ENCODE measurements at places on chromosomes 1 and 21.

DNA sequence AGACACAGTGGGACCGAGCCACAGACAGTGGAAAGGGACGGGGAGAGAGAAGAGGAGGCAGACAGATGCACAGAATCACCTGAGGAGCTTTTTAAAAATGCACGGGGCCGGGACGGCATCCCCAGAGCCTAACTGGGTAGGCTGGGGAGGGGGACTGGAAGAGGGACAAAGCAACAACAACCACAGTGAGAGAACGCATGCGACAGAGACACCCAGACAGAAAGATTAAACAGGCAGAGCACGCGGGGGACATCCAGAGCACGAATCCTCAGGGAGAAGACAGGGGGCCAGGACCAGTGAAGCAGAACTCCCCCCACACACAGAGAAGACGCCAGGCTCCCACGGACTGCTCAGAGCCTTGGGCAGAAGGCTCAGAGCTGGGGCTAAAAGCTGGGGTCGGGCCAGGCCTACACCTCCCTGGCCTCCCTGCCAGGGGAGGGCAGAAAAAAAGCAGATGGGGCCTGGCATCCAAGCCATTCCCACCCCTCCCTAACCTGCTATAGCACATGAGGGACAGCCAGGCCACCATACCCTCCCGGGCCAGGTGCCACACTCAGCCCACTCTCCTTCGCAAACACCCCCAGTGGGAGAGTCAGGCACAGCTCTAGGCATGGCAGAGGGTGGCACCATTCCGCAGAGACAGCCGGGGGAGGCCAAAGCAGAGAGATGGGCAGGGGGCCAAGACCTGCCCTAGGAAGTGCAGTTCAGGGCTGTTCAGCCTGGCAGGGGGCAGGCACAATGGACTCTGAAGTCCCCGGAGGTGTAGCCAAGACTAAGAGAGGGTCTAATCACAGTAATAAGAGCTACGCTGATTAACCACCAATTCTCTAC, 29.8 kb upstream of the COL16A1 start:
- no peak for DNase-seq

GRCh38 chr1:103917795-103918194, 168.1 kb downstream of the AMY1C start:
- DNase-seq, result no peak

GRCh38 chr1:203685168-203685567, 58.5 kb downstream of the ATP2B4 start:
- no peak for DNase-seq

DNA sequence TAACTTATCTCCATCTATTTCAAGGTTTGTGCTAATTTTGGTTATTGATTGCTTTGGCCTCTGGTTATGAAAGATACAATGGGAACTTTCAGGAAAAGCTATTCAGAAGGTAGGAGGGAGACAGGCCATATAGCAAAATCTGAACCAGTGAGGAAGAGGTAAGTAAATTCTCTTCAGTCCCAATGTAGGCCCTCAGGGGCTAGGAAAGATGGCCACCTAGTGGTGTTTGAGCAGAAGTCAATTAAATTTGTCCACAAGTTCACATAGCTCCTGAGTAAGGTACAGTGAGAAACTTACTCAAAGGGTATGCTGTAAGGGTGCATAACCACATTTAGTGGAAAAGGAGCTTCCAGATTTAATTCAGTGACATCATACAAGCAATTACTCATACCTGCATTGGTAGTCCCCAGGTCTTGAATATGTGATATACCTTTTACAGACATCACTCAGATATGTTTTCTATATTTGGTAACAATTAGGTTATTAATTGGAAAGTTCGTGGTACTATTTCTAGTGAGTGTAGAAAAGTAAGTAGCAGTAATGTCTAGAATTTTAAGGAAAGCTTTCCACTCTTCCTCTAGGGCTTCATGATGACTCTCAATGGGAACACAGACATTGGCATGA, 21.4 kb upstream of the FMO1 start:
- no peak for DNase-seq

DNA sequence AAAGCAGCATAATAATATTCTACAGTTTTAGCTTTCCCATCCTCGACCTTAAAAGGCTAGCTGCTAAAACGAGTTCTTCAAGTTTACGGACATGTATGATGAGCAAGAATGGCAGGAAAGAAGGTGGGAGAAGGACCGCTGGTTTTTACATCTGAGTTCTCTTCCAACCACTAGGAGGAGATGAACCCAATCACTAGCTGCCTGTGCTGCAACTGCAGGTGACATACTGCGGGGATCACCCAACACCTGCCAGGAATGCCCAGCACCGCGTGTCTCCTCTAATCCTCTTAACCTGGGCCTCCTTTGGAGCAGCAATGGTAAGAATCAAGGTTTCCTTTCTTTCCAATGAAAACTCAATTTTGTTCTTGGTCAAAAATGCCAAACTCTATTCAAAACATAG, 23.5 kb downstream of the TOR3A start:
- no peak for DNase-seq

- no peak for DNase-seq
Observed at GRCh38 chr1:26945728-26946127, 14.5 kb downstream of the KDF1 start.

GRCh38 chr1:41500378-41500777, 15.9 kb upstream of the EDN2 start:
- no peak for DNase-seq

GRCh38 chr1:75431843-75432242, 179.1 kb downstream of the SLC44A5 start:
- no peak for DNase-seq

DNA sequence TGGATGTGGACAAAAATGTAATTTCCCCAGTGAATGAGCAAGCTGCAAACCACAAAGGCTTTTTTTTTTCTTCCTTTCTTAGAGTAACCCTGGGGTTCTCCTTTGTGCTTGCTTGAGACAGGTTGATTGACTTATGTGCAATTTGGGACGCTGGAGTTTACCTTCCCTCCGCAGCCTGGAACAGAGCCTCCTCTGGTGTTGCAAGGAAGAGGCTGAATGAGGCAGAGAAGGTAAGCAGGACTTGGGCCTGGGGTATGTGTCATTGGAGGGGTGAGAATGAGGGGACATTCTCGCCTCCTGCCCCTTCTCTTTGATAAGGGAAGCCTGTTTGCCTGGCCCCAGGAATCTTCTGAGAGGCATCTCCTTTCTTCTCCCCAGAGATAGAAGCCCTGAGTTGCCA, 49.8 kb downstream of the NFASC start:
- DNase-seq, result no peak

DNA sequence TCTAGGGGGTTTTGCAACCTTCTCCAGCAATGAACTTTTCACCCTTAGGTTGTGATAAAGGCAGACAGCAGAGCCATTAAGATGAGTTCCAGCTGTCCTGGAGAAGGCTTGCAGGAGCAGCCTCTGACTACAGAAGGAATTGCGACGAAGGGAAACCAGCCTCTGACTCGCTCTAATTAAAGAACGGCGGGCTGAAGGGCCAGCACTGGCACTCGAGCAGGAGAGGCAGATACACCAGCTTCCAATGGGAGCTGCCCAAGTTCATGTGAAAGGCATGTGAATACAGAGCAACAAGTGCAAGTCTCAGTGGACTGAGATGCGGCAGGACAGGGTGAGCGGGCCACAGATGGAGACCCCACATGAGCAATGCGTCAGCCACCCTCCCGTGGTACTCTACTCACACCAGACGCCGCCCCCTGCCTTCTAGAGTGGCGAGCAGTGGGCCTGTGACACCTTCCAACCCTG, 15.7 kb downstream of the RCC2 start:
- DNase-seq, result no peak

DNA sequence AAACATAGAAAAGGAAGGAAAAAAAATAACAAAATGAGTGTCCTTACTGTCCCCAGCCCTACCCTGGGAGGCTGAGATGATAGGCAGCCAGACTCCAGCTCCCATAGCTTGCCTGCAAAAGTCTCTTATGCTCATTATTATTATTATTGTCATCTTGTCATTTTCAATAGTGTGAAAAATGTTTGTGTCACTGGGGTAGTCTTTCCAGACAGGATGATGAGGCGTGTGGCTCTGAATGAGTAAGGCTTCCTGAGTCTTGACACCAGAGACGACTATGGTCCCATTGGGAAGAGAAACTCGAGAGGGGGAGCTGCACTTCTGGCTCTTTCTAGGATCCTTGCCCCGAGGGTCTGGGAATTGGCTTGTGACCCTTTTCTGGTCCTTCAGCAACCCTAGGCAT, 1.1 kb upstream of the CYB561D1 start:
- DNase-seq, result no peak

DNA sequence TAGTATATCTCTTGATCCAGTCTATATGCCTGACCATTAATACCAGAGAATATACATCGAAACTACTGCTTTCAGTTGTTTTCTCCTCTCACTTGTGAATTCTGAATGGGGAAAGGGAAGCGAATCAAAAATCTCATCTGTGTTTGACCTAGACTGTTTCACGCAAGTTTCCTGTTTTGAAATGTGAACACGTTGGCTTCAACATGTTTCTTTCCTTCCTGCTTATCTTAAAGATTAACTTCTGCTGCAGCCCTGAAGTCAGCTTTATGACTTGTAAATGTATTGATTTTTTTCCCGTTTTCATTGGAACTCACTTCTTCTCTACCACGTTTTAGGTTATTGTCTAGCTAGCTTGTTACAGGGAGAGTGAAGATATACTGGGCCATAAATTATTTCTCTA, 49.9 kb downstream of the SNX27 start:
- DNase-seq, result no peak

GRCh38 chr1:86472767-86473166, 4.0 kb downstream of the CLCA1 start:
- no peak for DNase-seq

DNA sequence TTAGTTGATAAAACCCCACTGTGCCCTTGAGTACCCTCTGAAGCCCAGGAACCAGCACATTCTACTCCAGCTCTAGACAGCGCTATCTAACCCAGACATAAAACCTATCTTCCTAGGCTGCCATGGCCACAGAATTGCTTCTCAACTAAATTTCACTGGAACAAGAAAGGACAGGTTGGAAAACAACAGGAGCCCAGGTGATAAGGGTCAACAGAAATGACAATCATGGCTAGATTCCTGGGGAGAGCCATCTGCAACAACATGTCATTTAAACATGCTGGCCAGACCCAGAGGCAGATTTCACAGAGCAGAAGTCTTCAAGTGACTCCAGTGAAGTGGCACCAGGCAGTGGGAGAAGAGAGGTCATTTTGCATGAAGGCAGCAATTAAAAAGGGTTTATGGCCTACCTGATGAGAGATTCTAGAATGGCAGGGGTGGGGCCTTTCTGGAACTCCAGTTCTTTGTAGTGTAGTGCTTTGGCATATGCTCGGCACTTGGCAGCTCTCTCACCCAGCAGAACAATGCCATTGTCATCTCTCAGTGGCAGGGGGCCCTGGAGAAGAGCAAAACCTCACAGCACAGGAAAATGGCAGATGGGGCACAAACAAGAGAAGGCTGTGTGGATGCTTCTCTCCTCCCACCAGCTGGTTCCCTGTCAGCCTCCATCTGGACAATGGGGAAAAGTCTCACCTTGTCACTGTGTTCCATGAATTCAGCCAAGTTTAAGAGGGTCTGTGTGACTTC, 9.9 kb downstream of the ANGPTL7 start:
- no peak for DNase-seq

DNA sequence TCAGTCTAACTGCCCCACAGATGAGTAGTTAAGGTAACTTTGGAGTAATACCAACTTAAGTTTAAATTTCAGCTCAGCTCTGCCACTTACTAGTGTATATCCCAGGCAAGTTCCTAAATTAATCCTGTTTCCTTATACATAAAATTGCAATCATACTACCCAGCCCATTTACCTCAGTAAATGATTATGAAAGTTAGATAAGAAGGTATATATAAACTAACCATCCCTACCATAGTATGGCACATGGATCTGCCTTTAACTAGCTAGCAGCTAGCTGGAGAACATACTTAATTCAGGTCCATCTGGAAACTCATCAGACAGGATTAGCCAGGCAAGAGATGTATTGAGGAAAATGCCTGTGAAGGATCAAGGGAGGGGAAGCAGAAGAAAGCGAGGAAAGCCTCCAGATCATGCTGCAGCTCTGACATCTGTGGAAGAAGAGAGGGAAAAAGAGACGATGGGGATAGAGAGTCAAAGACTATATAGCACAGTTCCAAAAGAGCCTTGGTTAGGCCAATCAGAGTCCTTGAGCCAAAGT, 8.0 kb upstream of the JAK1 start:
- DNase-seq, result no peak

DNA sequence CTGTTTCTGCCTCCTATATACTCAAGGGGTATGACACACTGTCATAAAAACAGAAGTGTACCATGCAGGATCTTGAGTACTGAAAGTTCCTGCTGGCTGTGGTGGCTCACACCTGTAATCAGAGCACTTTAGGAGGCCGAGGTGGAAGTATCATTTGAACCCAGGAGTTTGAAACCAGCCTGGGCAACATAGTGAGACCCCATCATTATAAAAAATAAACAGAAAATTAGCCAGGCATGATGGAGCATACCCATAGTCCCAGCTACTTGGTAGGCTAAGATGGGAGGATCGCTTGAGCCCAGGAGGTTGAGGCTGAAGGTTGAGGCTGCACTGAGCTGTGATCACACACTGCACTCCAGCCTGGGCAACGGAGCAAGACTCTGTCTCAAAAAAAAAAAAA, 20.1 kb downstream of the ERI3 start:
- no peak for DNase-seq

DNA sequence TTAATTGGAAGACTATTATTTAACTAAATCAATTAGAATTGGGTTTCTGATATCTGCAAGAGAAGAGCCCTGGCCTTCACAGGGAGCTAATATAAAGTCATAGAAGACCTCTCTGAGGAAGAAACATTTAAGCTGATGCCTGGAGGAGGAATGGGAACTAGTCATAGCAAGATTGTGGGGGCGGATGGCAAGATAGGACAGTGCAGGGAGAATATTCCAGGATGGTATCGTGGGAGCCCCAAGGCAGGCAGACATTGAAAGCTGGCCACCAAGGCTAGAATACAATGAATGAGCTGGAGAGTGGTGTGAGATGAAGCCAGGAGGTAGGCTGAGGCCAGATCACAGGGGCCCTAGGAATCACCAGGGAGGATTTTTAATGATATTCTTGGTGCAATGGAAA, 20.8 kb upstream of the MYSM1 start:
- DNase-seq, result no peak

GRCh38 chr1:180724055-180724454, 92.2 kb downstream of the XPR1 start:
- no peak for DNase-seq

- no peak for DNase-seq
Observed at GRCh38 chr1:182995894-182996293, 27.3 kb upstream of the LAMC1 start.

DNA sequence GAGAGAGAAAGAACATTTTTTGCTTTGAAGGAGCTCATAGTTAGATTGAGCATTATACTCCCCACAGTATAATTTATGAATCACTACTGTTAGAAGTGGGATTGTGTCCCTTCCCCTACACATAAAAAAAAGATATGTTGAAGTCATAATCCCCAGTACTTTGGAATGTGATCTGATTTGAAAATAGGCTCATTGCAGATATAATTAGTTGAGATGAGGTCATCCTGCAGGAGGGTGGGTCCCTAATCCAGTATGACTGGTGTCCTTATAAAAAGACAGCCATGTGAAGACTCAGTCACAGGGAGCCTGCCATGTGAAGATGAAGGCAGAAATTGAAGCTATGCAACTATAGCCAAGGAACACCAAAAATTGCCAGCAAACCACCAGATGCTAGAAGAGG, 76.4 kb downstream of the TGFB2 start:
- DNase-seq, result no peak

- no peak for DNase-seq
Observed at GRCh38 chr21:43817157-43818086, 28.0 kb downstream of the RRP1 start.
